ENCODE measurements at places on chromosomes 3 and 15.

- no peak for DNase-seq
Measured at GRCh38 chr3:15664144-15664543, 62.6 kb downstream of the BTD start.

DNA sequence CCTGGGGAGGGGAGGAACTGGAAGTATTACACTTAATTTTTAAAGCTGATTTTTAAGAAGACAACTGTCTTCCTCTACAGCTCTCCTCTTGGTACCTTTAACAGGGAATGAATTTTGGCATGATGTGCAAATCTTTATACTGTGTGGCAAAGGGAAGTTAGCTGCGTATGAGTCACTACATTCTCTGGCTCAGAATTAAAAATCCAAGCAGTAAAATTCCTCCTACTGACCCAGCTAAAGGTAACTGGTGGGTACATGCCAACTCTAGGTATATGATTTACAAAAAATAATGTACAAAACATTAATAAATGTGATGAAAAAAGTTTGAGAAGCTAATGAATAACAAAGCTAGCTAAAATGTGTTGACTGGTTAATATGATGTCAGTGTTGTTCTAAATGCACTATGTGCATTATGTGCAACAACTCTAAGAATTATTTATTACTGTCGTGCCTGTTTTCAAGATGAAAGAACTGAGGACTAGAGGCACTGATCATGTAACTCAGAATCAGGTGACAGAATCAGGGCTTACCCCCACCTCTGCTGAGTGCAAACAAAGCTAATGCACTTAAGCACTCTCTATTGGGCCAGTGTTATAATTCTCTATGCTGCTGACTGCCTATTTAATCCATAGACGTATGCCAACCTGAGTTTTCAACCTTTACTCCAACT is 194.7 kb upstream of the CADPS start:
- DNase-seq = no peak

DNA sequence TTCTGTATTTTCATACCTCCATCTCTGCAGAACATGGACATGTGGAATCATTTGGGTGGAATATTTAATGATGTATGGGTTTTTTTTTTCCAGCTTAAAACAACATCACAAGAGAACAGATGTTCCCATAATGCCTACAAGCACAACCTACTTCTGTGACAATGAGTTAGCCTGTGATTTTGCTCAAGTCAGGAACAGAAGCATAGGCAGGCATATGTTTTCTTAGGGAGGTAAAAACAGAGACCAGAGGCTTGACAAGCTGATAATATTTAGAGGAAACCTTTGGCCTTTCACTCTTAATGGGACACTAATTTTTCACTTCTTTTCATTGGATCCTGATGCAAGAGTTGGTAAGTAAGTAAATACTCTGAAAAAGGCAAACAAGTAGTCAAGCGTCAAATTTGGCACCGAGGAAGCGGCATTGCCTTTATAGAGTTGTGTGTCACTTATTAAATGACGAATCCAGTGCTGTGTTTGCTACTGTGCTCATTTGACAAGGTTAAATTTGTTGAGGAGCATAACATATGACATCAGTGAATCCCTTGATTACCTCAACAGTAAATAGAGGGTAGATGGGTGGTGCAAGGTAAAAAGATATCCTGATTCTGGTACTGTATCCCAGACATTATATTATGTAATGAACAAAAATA is 66.7 kb upstream of the RBMS3 start:
- DNase-seq = no peak

DNA sequence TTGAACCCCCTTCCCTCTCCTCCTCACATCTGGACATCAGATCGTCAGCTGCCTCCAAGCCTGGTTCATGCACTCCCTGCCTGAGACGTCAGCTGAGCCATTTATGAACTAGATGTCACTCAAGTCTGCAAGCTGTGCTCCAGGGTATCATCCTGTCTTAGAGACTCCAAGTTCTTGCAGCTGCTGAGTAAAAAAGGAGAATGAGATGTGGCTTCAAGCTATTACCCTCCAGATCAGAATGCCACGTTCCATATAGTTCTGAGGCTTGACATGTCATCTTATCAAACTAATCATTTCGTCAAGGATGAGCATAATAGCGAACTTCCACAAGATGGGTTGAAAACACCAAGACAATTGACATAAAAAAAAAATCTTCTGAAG is 766.3 kb downstream of the TBL1XR1 start:
- no peak for DNase-seq

DNA sequence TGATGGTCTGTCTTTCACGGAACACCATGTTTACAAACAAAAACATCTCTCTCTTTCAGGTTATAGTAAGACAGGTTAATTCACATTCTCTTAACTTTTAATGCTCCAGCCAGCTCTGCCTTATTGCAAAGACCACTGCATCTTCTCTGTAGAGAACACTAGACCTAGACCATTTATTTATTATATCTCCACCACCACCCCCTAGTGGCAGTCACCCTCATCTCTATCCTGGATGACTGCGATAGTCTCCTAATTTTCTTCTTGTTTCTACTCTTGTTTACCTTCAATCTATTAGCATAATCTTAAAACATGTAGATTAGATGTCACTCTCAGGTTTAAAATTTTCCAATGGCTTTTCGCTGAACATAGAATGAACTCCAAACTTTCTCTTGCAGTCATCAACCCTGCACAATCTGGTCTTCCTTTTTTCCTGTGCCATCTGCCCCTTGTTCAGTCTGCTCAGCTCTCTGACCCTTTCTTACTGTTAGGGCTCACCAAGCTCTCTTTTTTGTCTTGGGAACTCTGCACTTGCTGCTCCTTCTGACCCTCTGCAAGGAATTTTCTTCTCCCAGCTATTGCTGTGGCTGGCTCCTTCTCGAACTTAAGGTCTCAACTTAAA is 155.6 kb downstream of the SQOR start:
- DNase-seq = no peak

Data from activated T-cell treated with anti-CD3 and anti-CD28 coated beads for 4 hours (primary cell).